EL (cell line): ENCODE measurements at places on chromosomes 16 and 17.

- DNase-seq: no peak
These were observed 13.0 kb downstream of the ACTG1 start for GRCh38 chr17:81499601-81499970.

- DNase-seq: no peak
These were observed 45.5 kb upstream of the NLK start for GRCh38 chr17:27997044-27997401.

DNA sequence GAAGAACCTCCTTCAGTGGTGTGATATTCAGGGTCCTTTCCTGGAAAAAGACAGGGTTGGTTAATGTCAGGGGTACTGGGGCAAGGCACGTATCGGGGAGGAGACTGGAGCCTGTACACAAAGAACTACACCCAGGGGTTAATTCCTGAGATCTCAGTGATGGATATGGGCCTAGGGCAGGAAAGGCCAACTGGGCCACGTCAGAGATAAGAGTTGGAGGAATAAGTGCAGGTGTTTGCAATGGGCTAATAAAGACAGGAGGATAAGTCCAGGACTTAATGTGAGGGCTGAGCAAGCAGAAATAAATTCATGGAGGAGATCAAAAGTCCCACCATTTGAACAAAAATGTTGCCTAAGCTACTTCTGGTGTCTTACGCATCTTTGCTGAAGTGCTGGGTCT lies 10.4 kb upstream of the HERPUD1 start:
- DNase-seq: no peak

GRCh38 chr16:18060351-18060750 lies 276.2 kb downstream of the NPIPA8 start:
- DNase-seq: no peak

DNA sequence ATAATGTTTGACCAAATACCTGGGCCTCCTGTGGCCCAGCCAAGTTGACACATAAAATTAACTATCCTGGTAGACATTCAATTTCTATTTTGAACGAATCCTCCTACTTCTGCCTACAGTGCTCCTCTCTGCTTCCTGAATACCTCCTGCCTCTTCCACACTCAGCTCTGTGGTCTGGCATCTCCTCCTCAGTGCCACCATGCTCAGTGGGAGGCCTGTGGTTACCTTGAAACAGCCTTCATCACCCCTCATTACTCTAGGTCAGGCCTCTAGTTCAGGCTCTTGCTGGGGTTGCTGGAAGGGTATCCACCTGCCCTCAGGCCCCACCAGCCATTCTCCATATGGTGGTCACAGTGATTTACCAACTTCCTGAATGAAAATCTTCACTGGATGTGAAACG lies 5.1 kb downstream of the LYRM9 start:
- DNase-seq: peak; percentile 14

DNA sequence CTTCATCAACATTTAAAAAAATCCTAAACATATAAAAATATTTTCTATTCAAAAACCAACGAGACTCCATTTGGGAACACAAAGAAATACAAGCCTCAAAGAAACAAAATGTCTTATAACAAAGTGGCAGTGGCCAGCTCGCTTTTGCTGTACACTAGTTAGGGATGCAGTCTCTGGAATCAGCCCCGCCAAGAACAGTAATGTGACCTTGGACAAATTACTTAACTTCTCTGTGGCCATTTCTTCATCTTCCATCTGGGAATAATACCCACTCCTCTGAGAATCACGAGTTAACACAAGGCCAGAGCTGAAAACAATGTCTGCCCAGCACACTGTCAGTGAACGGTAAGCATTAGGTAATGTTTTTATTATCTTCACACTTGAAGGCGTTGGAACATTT lies 5.6 kb downstream of the STAT5B start:
- DNase-seq: no peak

DNA sequence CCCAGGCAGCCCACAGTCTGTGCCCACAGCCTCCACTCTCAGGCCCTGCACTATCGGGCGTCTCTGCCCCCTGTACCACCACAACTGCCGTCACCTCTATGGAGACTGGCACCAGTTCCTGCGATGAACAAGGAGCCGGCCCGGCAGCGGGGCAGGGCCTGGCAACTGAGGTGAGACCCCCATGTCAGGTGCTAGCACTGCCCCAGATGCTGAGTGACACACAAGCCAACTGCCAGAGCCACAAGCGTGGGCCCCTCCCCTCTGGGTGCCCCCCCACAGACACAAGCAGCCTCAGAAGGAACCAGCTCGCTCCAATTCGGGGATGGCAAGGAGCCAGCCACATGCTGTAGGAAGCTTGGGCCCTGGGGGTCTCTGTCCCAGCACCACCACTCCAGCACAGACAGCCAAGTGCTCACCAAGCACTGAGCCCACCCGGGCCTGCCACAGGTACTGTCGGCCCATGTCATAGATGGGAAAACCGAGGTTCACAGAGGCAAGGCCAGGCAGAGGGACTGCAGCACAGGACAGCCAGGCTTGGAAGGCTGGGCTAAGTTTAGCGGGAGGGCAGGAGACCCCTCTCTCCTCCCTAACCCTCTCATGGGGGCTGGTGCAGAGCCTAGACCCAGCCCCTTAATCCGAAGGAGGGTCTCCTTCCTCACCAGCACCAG lies 1.5 kb upstream of the PVALEF start:
- DNase-seq: no peak

DNA sequence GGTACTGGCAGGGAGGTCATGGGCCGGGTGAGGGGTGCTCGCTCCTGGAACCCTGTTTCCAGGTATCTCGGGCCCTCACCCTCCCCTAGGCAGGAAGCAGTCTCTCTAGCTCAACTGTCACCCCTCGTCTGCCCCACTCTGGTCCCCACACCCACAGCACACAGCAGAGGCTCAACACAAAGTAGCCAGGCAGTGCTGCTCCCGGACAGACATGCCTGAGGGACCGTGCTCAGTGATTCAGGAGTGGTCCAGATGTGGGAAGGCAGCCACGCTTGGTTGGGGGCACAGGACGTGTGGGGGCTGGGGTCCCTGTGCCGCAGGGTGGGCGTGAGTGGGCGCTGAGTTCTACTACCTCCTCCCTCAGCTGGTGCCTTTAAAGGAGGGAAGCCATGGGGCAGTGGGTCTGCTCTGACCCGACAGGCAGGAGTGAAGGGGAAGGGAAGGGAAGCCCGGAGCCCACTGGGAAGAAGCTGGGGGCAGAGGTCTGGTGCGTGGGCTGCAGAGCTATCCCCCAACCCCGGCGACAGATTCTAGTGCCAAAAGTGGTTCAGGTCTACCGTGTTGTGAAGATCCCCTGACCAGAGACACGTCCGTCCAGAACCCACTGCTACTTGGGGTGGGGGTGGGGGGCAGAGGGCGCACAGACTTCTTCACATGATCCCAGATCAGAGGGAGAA lies 11.8 kb downstream of the SLC16A3 start:
- no peak for DNase-seq
